ENCODE measurements at places on chromosomes 4 and X.

DNA sequence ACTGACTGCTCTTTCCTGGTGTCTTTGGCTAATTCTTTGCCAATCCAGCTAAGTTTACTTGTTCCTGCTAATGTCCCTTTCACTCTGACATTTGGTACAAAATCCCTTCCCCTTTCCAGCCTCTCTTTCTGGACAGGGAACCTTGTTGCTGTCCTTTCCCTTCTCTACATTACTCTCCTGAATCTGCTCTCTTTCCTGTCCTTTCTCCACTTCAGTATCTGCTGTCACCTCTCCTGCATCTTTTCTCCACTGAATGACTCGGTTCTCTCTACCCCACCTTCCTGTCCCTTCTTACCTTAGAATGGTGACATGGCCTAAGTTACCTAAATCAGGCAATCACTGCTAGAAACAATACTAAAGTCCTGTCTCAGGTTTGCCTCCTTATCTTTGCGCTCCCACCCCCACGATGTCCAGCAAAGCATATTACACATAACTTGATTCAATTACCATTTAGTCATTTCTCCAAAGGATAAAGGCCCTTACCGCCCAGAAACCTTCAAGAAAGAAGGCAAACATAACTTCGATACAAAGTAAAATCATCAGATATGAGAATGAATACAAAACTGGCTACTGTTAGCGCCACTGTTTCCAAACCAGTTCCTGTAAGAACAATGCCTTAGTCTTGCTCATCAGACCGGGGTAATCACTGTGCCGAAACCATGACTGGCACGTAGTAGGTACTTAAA is 890 bp downstream of the BOD1L1 start:
- DNase-seq: no peak

GRCh38 chrX:39613997-39614679 is 483.6 kb downstream of the BCOR start:
- no peak for DNase-seq

DNA sequence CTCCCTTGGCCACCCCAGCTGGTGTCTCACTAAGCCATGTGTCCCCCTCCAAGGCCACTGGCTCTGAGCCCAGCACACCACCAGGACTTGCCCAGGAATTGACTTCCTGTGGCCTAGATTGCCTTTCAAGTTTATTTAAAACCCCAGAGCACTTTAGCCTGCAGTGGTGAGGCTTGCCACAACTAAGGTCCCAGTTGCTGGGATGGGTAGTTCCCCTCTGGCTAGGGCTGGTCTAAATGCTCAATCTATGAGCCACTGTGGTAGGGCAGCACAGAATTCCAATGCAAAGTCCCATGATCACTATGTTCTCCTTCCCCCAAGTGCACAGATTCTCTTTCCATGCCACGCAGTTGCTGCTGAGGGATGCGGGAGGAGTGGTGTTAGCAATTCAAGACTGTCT is 61.1 kb upstream of the HCCS start:
- no peak for DNase-seq

DNA sequence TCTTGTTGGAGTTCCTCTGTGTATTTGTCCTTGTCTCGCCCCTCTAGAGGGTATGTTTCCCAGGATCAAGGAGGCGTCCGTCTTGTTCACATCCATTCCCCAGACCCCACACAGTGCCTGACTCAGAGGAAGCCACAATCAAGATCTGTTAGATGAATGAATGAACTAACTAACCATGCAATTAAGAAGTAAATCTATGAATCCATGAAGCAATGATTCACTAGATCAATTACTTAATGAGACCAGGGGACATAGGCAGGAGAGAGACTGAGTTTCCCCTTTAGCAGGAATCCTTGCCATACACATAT is 11.9 kb downstream of the BLOC1S4 start:
- DNase-seq: no peak

DNA sequence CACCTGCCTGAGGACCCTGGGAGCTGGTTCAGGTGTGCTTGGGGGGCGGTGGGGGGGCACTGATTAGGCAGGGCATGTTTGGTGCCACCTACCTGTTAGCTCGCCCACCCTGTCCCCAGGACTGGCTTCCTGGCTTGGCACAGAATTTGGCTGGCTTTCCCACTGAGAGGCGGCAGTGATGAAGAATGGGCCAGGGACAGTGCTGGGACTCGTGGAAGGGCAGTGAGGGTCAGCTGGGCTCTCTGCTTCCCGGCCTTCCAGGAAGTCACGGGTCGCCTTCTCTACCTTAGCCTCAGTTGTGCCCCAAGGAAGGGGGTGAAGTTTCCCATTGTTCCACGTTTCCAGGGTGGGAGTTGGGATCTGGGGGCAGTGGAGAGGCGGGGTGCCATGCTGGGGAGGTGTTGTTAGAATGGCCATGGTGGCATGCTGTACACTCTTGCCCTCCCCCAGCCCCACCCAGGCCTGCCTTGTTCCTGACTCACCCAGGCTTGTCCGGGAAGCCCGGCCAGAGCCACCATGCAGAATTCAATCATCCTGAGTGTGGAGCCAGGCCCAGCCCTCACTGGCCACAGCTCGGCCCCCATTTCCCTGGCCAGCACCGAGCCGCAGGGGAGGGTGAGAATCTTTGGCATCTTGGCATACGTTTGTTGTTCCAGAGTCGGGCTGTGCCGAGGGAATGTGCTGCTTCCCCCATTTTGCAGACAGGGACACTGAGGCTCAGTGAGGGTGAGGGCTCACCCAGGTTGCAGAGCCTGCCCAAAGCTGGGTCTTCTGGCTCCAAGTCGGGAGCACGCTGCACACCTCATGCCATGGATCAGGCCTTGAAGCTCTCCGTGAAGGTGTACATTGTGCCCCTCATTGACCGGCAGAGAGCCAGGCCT is 21.9 kb upstream of the GPR78 start:
- DNase-seq: no peak

DNA sequence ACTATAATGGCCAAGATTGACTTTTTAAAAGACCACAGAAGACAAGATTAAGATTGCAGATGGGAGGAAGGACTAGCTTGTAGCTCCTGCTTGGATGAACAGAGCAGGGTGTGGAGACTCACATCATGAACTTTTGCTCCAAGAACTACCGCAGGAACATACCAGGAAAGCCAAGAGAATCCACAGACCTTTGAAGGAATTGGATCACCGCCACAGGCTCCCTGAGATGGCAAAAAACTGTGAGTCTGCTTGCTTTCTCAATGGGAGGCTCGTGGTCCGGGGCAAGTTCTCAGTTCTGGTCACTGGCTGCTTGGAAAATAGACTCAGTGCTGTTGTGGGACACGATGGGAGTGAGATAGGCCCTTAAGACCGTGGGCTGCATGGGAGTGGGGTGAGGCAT is 276.6 kb downstream of the CCSER1 start:
- DNase-seq: no peak

DNA sequence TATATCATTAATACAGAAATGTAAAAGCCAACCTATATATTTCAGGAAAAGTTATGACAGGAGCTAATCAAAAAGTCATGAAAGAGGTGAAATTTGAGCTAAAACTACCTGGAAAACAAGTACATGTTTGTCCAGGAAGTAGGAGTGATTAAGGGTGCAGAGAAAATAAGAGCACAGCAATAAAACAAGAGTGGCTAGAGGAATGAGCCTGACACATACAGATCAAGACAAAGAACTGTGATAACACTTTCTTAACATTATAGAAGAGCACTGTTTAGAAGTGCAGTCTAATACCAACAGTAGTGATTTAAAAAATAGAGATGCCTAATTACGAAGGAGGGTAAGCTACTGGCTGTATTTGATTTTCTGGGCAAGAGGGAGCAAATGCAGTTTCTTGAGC is 125.1 kb downstream of the WDFY3 start:
- no peak for DNase-seq

DNA sequence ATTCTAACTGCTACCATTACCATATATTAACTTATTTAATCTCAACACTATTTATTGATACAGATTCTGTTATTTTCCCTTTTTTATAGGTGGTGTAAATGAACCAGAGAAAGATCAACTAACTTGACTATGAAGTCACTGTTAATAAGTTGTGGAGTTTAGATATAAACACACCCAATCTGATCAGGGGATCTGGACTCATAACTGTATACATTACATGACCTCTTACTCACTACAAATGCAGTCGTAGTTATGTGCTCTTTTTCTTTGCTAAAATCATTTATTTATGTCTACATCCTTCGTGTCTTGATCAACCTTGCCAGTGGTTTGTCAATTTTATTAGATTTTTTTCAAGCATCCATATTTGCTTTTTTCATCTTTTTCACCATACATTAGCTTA is 614.8 kb upstream of the FAM241A start:
- DNase-seq: no peak

- no peak for DNase-seq
Measured at GRCh38 chr4:37664696-37665095, 21.5 kb downstream of the RELL1 start.

DNA sequence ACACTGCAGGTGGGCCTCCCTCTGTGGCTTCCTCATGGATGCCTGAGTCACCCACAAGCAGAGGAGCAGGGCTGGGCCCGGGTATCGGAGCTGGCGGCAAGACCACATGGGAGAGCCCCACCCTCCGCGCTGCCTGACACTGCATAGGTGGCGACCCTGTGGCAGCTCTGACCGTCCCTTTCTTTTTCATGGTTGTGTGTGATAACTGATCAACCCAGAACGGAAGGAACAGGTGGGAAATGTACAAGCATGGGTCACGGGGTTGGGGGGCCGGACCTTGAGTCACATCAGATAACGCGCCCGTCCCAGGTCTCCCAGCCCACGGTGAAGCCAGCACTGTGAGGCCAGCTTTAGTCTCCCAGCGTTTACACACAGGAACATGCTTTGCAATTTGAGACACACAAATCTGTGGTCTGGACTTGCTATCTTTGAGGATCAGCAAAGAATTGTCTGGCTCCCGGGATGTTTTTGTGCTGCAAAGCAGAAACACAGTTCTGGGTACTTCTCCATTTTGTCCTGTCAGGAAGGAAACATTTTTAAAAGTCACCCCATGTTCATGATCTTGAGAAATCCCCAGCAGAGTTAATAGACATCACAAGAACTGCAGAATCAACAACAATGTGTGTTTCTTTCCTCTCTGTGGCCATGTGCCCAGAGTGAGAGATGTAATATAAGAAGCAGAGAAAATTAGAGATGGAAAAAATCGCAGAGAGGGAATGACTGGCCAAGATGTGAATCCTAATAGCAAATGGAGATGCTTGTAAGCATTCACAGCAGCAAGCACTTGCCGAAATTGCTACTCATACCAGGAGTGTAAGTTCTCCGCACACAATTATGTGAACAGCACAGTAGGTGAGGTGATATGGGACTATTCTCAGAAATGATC is 70.1 kb upstream of the CBR4 start:
- DNase-seq: peak; percentile 34

Measured in heart left ventricle (tissue), 16 donors.